ENCODE measurements at places on chromosomes 1 and 21.

GRCh38 chr1:184788970-184789369 lies 34.3 kb upstream of the EDEM3 start:
- DNase-seq, result no peak

- no peak for DNase-seq
Measured at GRCh38 chr1:75707191-75707590, 17.3 kb upstream of the ACADM start.

DNA sequence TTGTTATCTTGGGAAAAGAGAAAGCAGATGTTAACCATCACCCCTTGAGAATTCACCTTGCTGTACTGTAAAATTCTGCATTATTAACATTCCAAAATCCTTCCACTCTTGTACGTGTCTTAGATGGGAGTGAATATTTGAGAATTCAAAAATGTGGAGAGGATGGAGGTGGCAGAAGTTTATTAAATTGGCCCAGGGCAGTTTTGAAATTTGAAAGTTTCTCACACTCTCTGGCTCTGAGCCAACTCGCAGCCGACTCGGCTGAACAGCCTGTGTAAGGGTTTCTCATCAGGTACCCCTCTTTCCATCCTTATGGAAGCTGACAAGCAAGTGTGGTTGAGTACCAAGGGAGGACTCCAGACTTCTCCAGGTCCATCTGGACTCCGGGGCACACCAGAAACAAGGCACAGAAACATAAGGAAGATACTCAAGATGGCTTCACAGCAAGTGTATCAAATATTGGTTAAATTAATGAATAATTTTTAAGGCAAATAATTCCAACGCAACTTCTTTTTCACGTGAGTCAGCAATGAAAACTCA lies 45.1 kb downstream of the RRAGC start:
- DNase-seq, result no peak

- no peak for DNase-seq
Measured at GRCh38 chr1:204873714-204874113, 3.1 kb downstream of the NFASC start.

GRCh38 chr1:98059620-98060019 lies 138.8 kb upstream of the DPYD start:
- DNase-seq, result no peak

DNA sequence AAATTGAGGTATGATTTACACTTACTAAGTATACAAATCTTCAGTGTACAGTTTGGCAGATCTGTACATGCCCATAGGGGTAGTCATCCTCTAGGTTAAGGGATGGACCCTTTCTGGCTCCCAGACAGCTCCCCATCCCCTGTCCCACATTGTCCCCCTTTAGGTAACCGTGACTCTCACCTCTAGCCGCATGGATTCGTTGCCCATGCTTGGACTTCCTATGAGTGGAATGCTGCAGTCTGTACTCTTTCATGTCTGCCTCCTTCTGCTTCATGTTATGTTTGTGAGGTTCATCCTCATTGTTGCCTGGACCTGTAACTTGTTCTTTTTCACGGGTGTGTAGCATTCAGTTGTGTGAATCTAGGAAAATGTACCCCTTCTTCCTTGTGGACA lies 20.3 kb downstream of the SLC37A1 start:
- no peak for DNase-seq

GRCh38 chr1:170262276-170262939 lies 116.6 kb downstream of the NTMT2 start:
- no peak for DNase-seq

GRCh38 chr1:37438869-37439343 lies 35.5 kb upstream of the ZC3H12A start:
- no peak for DNase-seq
